ENCODE measurements at places on chromosomes 13 and 19.

DNA sequence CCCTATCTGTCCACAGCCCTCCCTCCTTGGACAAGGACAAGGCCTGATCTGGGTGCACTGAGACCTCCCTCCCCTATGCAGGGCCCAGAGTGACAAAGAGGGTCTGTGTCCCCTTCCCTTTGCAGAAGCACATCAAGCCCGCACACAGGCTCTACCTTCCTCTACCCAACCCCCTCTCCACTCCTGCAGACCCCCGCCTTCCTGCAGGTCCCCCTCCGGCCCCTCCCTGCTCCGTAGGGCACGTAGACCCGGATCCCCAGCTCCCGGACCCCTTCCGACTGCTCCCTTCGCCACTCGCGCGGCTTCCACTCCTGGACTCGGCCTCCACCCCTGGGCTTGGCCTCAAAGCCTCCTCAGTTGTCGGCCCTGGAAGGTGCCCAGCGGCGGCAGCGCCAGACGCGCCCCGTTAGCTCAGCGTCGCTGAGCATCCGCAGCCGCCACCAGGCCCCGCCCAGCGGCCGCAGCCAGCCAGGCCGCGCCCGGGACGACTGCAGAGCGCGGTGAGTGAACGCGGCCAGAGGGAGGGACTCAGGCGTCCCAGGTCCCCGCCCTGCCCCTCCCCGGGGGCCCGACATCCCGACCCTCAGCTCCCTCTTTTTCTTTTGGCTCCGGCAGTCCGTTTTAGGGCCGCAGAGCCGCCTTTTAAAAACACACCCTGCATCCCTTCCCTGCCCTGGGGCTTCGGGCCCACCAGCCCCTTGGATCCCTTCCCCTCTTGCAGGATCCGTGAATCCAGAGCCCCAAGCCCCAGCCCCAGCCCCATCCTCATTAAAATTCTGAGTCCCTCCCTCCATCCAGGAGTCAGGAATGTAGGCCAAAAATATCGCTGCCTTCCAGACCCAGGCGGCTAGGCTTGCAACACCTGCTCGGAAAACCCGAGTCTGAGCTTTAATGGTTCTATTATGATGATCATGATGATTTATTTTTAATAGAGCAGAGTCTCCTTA lies 1.5 kb upstream of the MYADM start:
- DNase-seq, result no peak

DNA sequence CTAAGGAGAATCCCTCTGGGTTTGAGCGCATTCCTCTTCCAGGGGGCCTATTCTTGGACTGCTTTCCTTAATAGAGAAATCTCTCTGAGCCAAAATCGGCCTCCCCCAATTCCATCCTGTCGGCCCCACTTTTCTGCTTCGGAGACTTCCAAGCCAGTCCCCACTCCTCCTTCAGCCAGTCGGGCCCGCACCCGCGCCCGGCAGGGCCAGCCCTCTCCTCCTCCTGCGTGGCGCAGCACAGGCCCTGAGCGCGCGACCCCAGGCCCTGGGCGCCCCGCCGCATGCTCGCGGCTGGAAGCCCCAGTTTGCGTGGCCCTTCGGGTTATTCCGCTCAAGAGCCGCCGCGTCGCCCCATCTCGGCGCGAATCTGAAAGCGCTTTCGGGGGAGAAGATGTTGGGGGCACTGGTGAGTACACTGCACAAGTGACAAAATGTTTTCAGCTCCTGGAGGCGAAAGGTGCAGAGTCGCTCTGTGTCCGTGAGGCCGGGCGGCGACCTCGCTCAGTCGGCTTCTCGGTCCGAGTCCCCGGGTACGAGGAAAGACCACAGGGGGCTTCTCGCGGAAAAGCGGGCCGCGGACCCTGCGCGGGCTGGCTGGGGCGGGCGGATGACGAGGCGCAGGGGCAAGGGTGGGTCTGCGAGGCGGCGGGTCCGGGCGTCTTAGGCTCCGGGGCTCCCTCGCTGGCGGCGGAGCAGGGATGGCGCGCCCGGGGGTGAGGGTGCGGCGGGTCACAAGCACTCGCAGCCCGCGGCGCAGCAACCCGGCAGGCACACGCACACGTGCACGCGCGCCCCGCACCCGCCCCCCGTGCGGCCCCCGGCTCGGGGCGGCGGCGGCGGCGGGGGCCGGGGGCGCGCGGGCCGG lies at the start of gene IL17D:
TSS of gene IL17D (plus strand) at position 785 of the 865 bp plus-strand sequence. CDS start 303 bp downstream, outside the sequence.
- no peak for DNase-seq

DNA sequence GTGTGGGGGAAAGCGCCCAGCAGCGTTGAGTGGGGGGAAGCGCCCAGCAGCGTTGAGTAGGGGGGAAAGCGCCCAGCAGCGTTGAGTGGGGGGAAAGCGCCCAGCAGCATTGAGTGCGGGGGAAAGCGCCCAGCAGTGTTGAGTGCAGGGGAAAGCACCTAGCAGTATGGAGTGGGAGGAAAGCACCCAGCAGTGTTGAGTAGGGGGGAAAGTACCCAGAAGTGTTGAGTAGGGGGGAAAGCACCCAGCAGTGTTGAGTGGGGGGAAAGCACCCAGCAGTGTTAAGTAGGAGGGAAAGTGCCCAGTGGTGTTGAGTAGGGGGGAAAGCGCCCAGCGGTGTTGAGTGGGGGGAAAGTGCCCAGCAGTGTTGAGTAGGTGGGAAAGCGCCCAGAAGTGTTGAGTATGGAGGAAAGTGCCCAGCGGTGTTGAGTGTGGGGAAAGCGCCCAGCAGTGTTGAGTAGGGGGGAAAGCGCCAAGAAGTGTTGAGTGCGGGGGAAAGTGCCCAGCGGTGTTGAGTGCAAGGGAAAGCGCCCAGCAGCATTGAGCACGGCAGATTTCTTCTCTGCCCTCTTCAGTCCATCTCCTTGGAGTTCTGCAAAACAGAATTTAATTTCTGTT lies 138.4 kb downstream of the ATP11A start:
- no peak for DNase-seq

DNA sequence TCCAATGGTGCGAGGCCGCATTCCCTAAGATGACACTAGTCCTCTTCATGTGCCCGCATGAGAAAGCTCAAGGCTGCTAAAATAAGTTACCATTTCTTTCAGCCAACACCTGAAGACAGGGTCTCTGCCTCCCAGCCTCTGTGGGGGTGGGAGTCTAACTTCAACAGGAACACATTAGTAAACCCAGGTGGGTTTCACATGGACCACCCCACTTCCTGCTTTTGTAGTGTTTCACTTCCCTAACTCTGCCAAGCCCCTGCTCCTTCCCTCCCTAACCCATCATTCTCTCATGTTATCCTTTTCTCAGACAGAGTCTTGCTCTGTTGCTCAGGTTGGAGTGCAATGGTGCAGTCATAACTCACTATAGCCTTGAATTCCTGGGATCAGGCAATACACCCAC lies 783.6 kb downstream of the UQCRFS1 start:
- DNase-seq, result no peak

DNA sequence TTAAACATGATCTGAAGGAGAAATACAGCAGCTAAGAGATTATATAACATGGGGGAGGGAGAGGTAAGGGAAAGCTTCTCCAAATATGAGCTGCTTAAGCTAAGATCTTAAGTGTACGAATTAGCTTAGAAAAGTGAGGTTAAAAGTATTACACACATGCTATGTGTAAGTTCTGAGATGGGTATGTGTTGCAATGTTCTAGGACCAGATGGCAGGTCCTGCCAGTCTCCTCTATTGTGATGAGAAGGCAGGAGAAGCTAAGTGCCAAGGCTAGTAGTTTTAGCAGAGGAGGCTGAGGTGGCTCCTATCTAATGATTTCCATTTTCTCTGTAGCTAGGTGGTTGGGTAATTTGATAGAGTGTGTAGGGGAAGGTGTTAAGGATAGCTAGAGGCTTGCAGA lies 57.6 kb downstream of the MICU2 start:
- no peak for DNase-seq

DNA sequence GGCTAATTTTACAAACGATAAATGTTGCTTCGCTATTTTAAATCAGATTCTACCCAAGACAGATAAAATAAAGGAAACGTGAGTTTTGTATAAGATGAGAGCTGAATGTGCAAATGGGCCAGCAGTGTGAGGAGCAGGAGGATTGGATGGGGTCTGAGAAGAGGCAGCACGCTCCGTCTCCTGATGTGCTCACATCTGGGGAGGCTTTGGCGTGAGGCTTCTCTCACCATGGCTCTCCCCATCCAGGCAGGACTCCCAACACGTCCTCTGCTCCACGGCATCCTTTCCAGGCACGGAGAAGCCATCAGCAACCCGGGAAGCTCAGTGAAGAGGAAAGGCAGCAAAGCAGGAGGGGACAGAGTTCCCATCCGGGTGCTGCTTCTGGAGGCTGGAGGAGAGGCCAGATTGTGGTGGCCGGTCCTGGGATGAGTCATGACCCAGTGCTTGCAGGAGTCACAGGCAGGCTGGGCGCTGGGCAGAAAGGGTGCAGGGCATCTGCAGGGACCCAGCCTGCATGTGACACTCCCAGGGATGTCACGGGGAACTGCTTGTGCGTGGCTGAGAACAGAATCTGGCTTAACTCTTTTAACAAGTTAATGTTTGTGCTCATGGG lies 47.5 kb downstream of the ZNF536 start:
- no peak for DNase-seq

GRCh38 chr13:46389457-46390451 lies 2.7 kb upstream of the RUBCNL start:
- DNase-seq, result no peak

- no peak for DNase-seq
Measured at GRCh38 chr13:110270507-110270906, 36.5 kb downstream of the COL4A1 start.

DNA sequence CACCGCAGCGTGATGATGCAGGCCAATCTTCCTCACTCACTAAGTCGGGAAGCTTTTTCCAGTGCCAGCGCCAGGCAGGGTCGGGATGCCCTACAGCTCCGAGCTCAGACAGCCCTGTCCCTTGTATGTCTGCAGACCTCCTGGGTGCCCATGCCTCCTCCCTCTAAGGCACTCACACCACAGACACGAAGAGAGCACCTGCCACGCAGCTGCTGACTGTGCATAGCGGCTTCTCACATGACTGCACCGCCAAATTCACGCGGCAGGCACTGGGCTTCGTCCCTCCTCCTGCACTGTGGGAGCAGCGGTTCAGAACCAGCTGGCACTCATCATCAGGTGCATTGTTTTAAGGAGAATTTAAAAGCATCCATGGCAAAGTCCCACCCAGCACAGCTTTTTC lies 88.1 kb downstream of the SLC7A1 start:
- no peak for DNase-seq

GRCh38 chr13:104975272-104975671 lies 1560.2 kb downstream of the EFNB2 start:
- no peak for DNase-seq

DNA sequence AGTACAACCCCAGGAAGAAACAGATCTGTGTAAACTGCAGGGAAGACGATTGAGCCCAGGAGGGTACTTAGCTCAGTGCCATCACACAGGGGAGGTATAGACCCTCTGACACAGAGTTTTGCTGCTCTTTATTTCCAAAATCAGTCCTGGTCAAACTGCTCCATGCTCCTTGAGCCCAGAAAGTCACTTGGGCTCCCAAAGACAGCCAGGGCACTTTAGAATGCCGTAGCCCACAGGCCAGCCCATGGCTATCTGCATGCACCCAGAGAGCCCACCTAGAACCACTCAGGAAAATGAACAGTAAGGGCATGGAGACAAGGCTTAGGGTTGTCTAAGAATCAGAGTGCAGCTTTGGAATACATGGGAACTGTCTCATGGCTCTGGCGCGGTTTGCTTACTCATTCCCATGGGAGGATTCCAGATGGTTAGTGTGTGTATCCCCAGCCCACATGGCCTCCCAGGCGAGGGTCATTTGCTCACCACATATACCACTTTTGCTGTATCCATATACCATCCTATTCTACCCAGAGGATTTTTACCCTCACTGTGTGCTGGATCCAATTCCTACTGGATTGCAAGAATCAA lies 14.7 kb upstream of the PDCD5 start:
- no peak for DNase-seq

GRCh38 chr19:17706750-17707181 lies 12.5 kb upstream of the MAP1S start:
- DNase-seq, result no peak

- DNase-seq, result no peak
Measured at GRCh38 chr19:41106177-41106576, 8.1 kb upstream of the CYP2F1 start.

DNA sequence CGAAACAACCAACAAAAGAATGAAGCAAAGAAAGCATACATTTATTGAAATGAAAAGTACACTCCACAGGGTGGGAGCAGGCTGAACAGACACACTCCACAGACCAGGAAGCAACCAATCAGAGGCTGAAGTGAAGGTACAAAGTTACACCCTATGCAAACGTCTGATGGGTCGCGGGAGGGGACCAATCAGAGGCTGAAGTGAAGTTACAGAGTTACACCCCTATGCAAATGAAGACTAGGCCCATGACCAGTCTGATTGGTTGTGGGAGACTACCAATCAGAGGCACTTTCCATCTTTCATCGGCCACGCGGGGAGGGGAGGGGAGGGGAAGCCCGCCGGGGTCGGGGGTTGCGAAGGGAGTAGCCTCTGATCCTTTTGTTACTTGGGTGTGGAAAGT lies 12.4 kb upstream of the FBL start:
- no peak for DNase-seq

DNA sequence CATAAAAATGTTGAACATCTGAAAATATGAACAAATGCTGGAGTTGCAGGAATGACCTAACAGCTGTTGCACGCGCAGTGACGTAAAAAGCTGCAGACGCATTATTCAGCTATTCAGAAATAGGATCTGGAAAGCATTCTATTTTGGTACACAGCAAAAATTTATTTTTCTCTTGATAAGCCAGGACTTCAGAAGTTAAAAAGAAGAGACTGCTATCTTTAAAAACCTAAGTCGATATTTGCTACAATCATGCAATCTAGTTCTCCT lies 36.9 kb upstream of the STARD13 start:
- peak; percentile 41 for DNase-seq

DNA sequence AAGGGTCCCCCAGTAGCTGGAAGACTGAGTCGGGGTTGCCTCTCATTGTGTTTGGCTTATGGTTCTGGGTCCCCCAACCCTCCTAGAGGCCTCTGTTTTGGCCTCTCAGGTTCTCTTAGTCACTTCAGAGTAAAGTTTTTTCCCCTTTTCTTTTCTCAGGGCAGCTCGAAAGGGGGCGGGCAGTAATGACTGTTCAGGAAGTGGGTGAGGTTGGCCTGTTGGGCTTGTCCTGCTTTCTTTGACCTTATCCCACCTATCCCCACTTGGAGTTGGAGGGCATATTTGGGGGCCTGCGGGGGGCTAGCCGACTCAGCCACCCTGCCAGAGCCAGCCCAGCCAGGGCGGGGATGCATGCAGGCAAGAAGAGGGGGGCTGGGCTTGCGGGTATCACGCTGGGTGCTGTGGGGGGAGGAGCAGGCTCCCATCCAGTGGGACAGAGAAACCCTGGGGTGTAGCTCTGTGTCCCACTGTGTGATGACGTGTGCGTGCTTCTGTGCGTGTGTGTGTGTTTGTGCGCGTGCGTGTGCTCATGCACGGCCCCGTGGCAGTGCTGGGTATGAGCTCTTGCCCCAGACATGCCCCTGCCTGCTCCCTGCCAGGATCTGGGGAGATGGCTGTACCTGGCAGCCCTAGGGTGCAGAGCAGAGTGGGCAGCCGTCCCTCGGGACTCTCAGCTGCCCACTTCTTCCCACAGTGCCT lies 1.4 kb downstream of the CIC start:
- no peak for DNase-seq

Measured in BJ (cell line).